ENCODE measurements at places on chromosomes 2 and 18.

DNA sequence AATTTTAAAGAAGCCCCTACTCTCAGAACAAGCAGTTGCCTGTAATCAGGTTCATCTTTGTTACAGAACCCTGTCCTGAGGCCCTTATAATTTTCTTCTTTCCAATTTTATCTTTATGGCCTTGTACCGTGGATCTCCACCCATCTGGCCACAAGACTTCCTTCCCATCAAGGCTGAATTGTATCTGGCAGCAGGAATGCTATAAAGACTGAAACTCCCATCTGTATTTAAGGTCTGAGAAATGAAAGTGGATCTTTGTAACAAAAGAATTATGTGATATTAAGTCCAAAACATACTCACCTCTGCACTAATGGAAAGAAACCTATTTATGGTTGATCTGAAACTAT is 91.8 kb downstream of the METTL8 start:
- DNase-seq, result no peak

GRCh38 chr2:230592775-230593174 is 119.9 kb upstream of the CAB39 start:
- no peak for DNase-seq

GRCh38 chr2:142693171-142693950 is 184.1 kb upstream of the KYNU start:
- DNase-seq, result no peak

DNA sequence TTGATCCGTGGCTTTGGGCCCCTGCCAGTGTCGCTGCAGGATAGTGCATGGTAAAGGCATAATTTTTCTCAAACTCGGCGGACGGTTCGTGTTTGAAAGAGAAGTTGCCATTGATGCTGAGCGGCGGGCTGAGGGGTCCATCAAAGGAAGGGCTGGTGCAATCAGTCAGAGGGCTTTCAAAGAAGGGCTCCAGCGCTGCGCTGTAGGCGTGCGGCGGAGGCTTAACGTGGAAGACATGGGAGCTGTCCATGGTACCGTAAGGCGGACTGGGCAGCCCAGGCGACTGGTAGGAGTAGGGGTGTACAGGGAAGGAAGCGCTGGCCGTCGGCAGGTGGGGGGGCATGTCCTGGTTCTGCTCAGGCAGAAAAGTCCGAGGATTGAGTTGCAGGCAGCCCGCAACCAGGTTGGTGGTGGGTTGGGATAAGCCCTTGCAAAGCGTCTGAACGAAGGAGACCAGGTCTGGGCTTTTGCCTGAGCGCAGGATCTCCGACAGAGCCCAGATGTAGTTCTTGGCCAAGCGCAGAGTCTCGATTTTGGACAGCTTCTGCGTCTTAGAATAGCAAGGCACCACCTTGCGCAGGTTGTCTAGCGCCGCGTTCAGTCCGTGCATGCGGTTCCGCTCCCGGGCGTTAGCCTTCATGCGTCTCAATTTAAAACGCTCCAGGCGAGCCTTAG is 2.3 kb downstream of the NEUROD1 start:
- DNase-seq, result no peak

GRCh38 chr2:99948010-99948409 is 194.4 kb downstream of the AFF3 start:
- DNase-seq, result no peak

DNA sequence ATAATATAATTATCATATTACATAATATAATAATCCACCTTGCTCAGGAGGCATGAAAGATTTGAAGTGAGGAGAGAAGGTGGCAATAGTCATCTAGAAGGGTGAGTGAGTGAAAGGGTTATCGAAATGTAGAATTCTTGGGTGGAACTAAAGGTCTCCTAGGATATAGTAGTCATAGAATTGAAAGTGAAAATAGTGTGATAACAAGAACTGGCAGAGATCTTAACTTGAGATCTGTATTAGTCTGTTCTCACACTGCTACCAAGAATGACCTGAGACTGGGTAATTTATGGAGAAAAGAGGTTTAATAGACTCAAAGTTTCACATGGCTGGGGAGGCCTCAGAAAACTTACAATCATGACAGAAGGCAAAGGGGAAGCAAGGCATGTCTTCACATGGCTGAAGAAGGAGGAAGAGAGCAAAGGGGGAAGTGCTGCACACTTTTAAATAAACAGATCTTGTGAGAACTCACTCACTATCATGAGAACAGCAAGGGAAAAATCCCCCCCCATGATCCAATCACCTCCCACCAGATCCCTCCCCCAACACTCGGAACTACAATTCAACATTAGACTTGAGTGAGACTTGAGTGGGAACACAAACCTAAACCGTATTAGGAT is 351.5 kb downstream of the NR4A2 start:
- no peak for DNase-seq

DNA sequence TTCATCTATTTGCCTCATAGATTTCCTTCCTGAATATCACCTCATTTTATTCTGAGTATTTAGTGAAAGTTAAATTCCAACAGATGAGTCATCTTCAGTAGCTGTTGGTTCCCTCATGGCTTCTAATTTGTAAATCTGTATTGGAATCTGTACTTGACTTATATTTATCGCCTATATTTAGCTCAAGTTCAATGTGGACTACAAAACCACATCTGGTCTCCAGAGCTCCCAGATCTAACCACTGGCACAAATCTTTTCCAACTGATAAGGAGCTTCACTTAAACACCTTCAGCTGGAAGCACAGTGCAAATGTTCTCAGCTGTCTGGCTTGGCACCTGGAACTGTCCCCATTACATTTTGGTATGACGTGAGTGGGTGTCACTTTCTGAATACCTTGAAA is 82.8 kb upstream of the DSEL start:
- no peak for DNase-seq

GRCh38 chr2:119387381-119388129 is 20.8 kb downstream of the DBI start:
- DNase-seq, result peak; percentile 41

GRCh38 chr2:236575510-236575909 is 5.9 kb downstream of the ACKR3 start:
- DNase-seq, result no peak

- DNase-seq, result no peak
Measured at GRCh38 chr18:33914399-33914798, 310.3 kb downstream of the NOL4 start.

- DNase-seq, result no peak
Measured at GRCh38 chr2:31079665-31080064, 58.6 kb downstream of the GALNT14 start.

DNA sequence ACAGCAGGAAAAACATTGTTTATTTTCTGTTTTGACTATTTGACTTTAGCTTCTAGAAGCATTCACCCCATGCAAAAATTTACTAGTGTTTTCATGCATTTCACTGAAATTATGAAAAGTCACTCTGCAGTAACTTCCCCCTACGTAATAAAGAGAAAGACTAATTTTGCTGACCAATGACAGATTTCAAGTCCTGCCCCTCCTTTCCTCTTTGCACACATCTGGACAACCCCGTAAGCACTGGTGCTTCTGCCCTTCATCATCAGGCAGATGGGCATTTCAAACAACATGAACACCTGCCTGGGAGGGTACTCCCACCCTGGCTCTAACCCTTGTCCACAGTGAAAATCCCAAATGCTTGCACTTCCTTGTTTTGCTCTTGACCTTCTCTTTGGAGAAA is 815.0 kb upstream of the ID2 start:
- no peak for DNase-seq

DNA sequence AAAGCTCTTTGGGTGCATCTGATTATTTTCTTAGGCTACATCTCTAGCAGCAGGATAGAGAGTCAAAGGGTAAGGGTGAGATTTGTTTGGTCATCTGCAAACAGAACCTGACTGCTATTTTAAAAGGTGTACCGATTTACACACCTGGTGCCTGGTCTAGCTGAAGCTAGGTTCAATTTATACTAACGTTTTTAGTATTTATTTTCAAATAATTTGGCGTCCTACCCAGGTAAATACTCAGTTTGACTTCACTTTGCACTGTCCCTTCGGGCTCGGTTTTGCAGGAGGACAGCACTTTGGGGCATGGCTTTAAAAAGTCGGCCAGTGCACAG is 683 bp downstream of the PTRHD1 start:
- DNase-seq, result no peak

- DNase-seq, result no peak
Measured at GRCh38 chr18:77897606-77898005, 648.0 kb downstream of the GALR1 start.

DNA sequence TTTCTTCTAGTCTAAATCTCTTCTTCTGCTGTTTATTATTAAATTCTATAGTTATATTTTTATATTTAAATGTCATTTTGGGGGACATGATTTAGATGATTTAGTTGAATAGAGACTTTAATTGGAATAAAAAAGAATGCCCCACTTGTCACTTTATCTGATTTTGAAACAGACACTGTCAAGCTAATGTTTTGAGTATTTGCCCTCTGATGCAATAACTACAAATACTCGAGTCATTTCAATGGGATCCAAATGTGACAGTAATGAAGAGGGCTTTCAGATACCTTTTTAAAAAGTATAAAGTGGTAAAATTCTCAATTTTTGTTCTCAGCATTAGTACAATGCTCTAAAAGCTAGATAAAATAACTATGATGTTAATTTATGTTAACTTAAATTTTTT is 257.3 kb upstream of the SESTD1 start:
- DNase-seq, result no peak

DNA sequence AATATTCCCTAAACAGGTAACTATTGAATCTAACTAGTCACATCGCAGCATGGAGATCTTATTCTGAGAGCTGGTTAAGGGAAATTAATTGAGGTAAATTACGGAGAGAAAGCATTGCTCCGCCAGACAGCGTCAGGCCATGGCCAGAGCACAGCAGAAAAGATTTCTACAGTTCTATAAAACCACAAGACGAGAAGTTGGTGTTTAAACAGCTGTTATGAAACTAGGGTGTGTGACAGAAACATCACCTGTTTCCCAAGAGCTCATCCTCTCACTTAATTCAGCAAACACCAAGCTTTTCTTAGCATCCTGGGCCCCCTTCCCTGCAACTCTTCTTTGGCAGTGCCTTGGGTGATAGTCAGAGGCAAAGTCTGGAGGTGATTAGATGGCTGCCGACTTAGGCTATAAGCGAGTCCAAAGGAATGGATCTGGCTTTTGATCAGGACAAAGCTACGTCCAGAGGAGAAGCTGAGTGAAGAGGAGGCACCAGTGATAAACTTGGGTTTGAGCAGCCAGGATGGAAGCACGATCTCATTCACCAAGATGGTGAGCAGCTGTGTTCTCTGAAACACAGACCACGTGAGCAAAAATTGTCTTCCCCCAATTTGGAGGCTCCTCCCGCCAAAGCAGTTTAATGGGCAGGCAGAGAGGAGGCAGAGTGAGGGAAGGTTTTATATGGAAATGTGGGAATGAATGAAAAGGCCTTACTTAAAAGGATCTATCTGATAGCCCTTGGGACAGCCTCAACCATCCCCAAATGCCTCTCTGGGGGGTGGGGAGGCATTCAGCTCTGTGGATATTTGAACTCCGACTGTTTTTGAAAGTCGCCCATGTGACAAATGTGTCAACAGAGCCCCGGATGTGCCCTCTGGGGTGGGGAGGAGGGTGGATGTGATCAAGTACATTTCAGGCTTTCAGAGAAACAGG is 57.8 kb downstream of the PKDCC start:
- no peak for DNase-seq

GRCh38 chr2:47301277-47301618 is 101.7 kb upstream of the MSH2 start:
- DNase-seq, result no peak

GRCh38 chr2:136214307-136215200 is 96.6 kb upstream of the CXCR4 start:
- no peak for DNase-seq

DNA sequence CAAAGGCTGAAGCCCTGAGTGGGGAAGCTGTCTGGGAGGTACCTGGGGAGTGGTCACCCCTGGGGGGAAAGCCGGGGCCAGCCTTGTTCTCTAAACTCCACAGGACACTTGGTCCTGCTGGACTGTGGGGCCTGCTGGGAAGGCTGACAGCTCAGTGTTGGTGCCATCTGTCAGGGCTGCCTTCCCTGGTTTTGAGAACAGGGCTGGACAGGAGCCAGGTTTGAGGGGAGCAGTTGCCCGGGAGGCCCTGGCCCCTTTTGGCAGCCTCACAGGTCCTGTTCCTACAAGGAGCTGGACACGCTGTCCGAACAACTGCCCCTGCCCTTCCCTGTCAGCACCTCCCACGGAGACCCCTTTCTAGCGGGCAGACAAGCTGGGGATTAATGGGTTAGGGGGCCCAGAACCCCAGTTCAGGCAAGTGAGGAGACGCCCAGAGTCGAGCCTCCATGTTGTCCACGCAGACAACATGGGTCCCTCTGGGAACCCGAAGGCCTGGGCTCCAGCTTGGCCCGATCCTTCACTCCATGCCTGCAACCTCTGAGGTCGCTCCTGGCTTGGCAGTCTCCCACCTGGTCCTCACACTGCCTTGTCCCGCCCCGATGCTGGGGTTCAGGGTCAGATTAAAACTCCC is 40.8 kb downstream of the ATOH8 start:
- DNase-seq, result peak; percentile 50

GRCh38 chr2:30688956-30689401 is 118.3 kb downstream of the CAPN13 start:
- no peak for DNase-seq

DNA sequence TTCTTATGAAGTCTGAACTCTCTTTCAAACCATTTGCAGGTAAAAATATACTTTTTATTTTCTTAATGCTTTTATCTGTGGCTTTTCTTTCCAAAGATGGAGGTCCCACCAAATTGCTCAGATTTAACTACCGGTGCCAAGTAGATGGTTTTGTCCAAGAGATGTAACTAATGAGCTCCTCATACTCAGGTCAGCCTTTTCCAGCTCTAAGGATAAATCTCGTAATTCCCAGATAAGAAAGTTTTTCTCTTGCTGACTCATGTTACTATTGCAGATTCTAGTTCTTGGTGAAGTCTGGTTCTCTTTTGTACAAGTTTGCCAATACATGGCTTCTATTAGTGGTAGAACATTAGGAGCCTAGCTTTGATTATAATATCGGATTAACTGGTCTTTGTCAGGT is 550.8 kb upstream of the ZNF804A start:
- DNase-seq, result no peak

DNA sequence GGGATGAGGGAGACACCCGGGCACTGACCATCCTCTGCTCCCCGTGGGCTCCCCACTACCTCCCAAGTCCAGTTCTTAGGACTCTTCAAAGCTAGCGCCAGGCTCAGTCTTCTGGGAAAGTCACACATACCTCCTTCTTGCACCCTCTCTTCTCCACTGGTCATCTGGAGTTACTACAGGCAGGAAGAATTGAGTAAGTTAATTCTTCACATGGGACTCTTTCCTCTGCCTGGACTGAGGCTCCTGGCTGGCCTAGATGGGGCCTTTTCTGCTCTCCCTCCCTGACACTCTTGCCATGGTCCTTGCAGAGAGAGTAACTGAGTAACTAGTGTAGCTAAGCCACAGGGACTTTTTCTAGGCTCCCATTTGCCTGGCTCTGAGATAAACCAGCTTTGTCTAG is 96.5 kb upstream of the CELF4 start:
- DNase-seq, result no peak
